ENCODE measurements at places on chromosomes 16 and 17.

DNA sequence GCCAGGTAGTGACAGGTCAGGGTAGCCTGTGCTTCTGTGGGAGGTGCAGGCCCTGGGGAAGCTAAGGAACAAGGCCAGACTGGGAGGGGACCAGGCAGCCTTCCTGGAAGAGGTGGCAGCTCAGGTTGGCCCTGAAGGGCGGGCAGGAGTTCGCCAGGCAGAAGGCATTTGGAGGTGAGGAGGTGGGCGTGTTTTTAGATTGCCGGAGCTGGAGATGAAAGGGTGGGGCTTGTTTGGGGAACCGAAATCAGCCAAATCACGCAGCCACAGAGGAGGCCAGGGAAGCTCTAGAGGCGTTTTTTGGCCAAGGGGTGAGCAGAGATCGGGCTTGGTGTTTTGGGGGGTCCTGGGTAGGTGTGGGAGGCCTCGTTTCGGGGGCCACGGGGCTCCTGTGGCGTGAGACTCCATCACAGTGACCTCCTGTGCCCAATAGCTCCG, 7.6 kb downstream of the ADCY7 start:
- no peak for DNase-seq

GRCh38 chr17:14641117-14641516, 340.2 kb downstream of the HS3ST3B1 start:
- DNase-seq = no peak

- no peak for DNase-seq
These were observed 15.8 kb upstream of the CCL5 start for GRCh38 chr17:35895636-35896587.

GRCh38 chr17:21031756-21032396, 10.9 kb downstream of the USP22 start:
- DNase-seq = no peak

All from urothelium cell line (cell line).